ENCODE measurements at places on chromosomes 4 and X. TPM values are rescaled to one million over a fixed set of nuclear protein-coding genes. Genes with fewer than 3 reads are reported as not detected.

The CT45A10 gene
- total RNA-seq, result not detected

The COL25A1 gene
- total RNA-seq, result not detected

- H3K4me1 ChIP-seq, result no peaks in the 10 kb centered on the region
- DNase-seq, result no peak
- no peaks in the 10 kb centered on the region for H3K27me3 ChIP-seq
- no peak overlapping the region for H3K27ac ChIP-seq
These were observed 54.9 kb downstream of the MAP7D2 start for GRCh38 chrX:20061855-20062254.

The SMIM43 gene
- not detected for total RNA-seq

GRCh38 chrX:114985967-114986592 is 31.3 kb downstream of the IL13RA2 start:
- no peaks in the 10 kb centered on the region for H3K27me3 ChIP-seq
- H3K4me1 ChIP-seq, result no peaks in the 10 kb centered on the region
- no peak for DNase-seq
- H3K36me3 ChIP-seq, result no peaks in the 10 kb centered on the region

DNA sequence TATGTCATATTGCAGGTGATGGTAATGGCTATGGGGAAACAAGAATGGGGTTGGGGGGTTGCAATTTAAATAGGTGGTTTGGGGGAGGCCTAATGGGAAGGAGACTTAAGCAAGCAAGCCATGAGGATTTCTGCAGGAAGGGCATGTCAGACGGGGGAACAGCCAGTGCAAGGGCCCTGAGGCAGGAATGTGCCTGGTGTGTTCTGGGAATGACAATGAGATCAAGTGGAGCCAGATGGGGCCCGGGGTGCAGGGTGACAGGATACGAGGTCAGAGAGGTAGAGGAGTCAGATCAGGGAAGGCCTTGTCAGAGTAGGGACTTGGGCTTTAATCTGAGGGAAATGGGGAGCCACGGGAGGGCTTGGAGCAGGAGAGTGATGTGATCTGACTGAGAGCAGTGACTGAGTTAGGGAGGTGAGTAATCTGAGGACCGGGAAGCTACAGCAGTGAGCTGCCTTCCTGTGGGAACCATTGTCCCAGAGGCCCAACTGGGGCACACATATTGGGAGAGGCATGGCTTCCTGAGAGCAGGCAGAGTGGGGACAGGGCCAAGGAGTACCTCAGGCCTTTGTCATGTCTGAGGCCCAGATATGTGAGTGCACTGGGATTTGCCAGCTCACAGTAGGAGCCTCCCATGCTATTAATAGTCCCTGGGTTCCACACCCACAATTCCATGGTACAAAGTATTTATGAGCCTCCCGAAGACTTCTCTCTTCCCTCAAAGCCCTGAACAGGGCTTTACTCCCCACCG is 139.8 kb downstream of the BCOR start:
- no peaks in the 10 kb centered on the region for H3K36me3 ChIP-seq
- H3K27me3 ChIP-seq, result no peaks in the 10 kb centered on the region
- no peak overlapping the region for H3K4me3 ChIP-seq
- no peak overlapping the region for H3K27ac ChIP-seq
- peaks cover 10% of the 10 kb centered on the region for H3K4me1 ChIP-seq
- DNase-seq, result no peak

- no peaks in the 10 kb centered on the region for H3K36me3 ChIP-seq
- no peak overlapping the region for H3K27ac ChIP-seq
- DNase-seq, result no peak
- no peaks in the 10 kb centered on the region for H3K4me1 ChIP-seq
- H3K27me3 ChIP-seq, result no peaks in the 10 kb centered on the region
These were observed 1.5 kb downstream of the JAKMIP1 start for GRCh38 chr4:6198768-6199421.

- no peaks in the 10 kb centered on the region for H3K27me3 ChIP-seq
- no peaks in the 10 kb centered on the region for H3K36me3 ChIP-seq
- no peak for DNase-seq
- no peak within 1 kb of the TSS for H3K4me3 ChIP-seq
These were observed at the start of gene MAGEB17 for GRCh38 chrX:16167181-16167580. Gene MAGEB17, plus strand, starts transcription at chrX:16167481. Its CDS starts 2,902 bp downstream, at chrX:16170383.
